WTC11 (cell line): ENCODE measurements at places on chromosomes 4 and X. TPM values are rescaled to one million over a fixed set of nuclear protein-coding genes. Genes with fewer than 3 reads are reported as not detected.

DNA sequence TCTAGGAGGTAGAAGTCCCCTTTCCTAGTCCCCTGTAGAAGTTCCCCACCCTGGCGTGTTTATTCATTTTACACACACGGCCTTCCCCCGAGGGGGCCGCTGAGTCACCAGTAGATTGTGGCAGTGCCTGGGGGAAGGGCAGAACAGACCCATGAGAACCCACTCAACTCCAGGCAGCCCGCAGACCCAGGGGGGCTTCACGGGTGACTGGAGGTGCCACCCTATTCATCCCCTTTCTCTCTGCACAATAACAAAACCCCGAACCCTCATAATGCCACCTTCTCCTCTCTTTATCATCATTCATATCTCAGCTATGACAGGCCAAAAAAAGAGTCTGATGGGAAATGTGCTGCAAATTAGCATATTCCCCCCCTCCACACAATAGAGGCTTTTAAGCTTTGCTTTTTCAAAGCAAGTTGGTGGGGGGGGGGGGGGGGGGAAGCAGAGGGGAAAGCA, 20.4 kb upstream of the GPM6B start:
- H3K4me3 ChIP-seq = peak overlapping the region; percentile 45
- DNase-seq = peak; percentile 13
- no peaks in the 10 kb centered on the region for H3K36me3 ChIP-seq
- peaks cover 57% of the 10 kb centered on the region for H3K4me1 ChIP-seq

DNA sequence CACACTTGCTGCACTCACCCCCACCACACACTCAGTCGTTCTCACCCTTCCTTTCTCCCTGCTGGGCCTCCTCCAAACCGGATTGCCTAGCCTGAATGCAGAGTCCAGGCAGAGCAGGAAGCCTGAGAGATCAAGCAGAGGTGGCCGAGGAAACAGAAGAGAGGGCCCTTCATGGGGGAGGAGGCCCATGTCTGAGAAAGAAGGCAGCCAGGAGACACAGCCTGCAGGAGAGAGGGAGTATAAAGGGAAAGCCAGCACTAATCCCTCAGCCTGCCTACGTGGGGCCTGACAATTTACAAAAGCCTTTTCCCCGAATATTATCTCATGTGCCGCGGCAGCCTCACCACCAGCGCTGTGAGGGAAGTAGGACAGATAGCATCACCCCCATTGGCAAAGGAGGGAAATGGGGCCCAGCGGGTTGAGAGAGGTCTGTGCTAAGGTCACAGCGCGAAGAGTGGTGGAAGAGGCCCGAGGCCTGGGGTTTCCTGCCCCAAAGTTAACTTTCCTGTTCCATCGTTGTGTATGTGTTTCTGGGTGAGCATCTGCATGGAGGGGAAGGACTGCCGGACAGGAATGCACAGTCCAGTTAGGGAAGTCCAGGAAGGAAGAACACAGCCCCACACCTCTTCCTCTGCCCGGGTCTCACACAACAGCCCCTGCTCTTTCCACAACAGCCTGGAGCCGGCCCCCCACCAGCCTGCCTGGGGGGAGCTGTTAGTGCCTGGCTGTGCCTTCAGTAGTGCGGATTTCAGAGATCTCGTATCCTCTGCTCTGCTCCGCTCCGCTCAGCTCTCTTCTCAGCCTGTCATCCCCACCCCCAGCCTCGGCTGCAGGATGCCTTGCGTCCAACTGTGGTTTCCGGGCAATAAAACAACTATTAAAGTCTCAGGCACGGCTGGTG, 50.9 kb upstream of the BCOR start:
- H3K27me3 ChIP-seq = peaks cover 55% of the 10 kb centered on the region
- peak overlapping the region; percentile 87 for H3K27ac ChIP-seq
- peaks cover 47% of the 10 kb centered on the region for H3K4me1 ChIP-seq
- H3K4me3 ChIP-seq = peak overlapping the region; percentile 59
- H3K36me3 ChIP-seq = no peaks in the 10 kb centered on the region

GRCh38 chrX:109350551-109350950, 131.3 kb downstream of the GUCY2F start:
- no peak overlapping the region for H3K4me3 ChIP-seq
- no peak for DNase-seq
- no peaks in the 10 kb centered on the region for H3K4me1 ChIP-seq

GRCh38 chrX:101617211-101618191, at the start of gene ARMCX6:
Gene ARMCX6, minus strand, starts transcription at chrX:101618000. Its CDS starts 1,380 bp downstream, at chrX:101616620.
- peaks cover 41% of the 10 kb centered on the region for H3K4me1 ChIP-seq
- no peaks in the 10 kb centered on the region for H3K27me3 ChIP-seq
- peak; percentile 48 for DNase-seq
- peaks cover 6% of the 10 kb centered on the region for H3K36me3 ChIP-seq
- H3K27ac ChIP-seq = peak within 1 kb of the TSS; percentile 97
- H3K4me3 ChIP-seq = peak within 1 kb of the TSS; percentile 87

- H3K4me3 ChIP-seq = no peak overlapping the region
- peaks cover 31% of the 10 kb centered on the region for H3K4me1 ChIP-seq
- H3K27ac ChIP-seq = no peak overlapping the region
- H3K27me3 ChIP-seq = no peaks in the 10 kb centered on the region
These were observed 571.0 kb upstream of the KLHL4 start for GRCh38 chrX:86946569-86946968.

DNA sequence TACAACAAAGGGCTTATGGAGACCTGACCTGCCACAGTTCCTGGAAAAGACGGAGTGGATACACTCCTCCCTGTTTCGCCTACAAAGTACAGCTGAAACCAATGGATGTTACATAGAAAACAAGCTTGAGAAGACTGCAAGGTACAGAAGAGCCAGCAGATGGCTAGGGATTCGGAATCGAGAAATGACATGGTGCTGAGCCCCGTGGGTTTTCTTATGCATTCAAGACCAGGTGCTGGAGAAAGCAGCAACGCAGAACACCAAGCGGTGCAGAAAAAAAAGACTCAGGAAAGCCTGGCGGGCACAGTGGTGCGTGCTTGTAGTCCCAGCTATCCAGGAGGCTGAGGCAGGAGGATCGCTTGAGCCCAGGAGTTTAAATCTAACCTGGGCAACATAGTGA, 13.8 kb downstream of the TIMM17B start:
- DNase-seq = no peak
- H3K4me1 ChIP-seq = no peaks in the 10 kb centered on the region
- no peaks in the 10 kb centered on the region for H3K36me3 ChIP-seq
- H3K4me3 ChIP-seq = no peak overlapping the region
- H3K27ac ChIP-seq = no peak overlapping the region

GRCh38 chr4:25863831-25864418, 1.1 kb upstream of the SEL1L3 start:
- no peaks in the 10 kb centered on the region for H3K36me3 ChIP-seq
- H3K27ac ChIP-seq = no peak overlapping the region
- peak overlapping the region; percentile 79 for H3K4me3 ChIP-seq
- H3K27me3 ChIP-seq = peaks cover 14% of the 10 kb centered on the region

DNA sequence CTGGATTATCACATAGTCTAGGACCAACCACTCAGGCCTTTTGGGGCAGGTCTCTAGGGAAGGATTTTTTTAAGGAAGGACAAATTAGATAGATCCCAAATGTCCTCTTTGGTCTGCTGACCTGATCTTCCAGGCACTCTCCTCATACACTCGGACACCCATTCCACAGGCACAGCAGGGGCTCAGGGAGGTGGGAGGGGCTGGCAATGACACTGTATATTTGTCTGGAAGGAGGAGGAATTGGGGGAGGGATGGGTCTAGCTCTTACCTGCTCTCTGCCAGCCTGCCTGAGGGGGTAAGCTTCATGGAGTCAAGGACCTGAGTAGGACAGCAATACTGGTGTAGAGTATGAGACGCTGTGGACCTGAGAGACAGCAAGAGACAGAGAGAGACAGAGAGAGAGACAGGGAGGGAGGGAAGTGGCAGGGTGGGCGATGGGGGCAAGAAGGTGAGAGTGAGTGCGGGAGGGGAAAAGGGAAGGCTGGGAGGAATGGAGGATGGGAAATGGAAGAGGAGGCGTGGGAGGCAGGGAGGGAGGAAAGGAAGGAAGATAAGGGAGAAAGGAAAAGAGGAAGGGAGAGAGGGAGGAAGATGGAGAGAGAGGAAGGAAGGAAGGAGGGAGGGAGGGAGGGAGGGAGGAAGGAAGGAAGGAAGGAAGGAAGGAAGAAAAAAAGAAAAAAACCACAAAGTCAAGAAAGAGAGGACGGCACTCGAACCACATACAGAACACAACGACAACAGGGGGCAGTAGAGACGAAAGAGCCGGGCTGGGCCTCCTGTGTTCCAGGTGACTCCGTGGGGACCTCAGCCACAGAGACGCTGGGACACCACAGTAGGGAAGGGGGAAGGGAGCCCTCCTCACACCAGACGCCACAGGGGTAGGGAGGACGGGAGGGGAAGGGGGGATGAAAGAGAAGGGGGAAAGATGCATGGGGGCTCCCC, 1.8 kb downstream of the IQSEC2 start:
- DNase-seq = no peak
- no peak overlapping the region for H3K27ac ChIP-seq
- no peak overlapping the region for H3K4me3 ChIP-seq
- H3K36me3 ChIP-seq = no peaks in the 10 kb centered on the region
- no peaks in the 10 kb centered on the region for H3K27me3 ChIP-seq

DNA sequence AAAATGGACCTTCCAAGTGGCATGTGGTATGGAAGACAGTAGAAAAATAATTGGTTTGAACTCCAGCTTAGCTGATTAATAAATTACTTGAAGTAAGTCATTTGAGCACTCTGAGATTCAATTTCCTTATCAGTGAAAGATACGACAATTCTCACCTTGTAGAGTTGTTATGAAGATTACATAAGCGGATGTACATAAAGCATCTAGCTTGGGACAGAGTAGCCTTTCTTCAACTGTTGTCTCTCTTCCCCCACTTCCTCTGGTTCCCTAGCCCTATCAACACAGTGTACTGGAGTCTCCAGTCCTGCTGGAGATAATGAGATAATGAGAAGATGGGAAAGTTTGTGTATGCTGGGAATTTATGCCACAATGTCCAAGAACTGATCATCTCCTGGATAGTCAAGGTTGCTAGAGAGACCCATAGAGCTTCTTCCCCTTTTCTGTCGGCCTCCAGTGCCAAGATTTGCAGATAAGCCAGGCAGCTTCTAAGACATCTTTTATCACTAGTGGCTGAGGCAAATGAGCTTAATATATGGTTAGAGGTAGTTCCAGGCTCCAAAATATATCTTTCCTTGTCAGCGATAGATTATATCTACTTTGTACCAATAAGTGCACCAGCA, 33.9 kb downstream of the VSIG4 start:
- H3K4me1 ChIP-seq = peaks cover 4% of the 10 kb centered on the region; the same call in 1 of the 2 replicates
- H3K4me3 ChIP-seq = no peak overlapping the region
- H3K36me3 ChIP-seq = no peaks in the 10 kb centered on the region
- DNase-seq = no peak
- H3K27me3 ChIP-seq = no peaks in the 10 kb centered on the region; the same call in 1 of the 2 replicates

- H3K4me3 ChIP-seq = no peak overlapping the region
- H3K27me3 ChIP-seq = no peaks in the 10 kb centered on the region
- H3K27ac ChIP-seq = no peak overlapping the region
- no peak for DNase-seq
- H3K36me3 ChIP-seq = peaks cover 9% of the 10 kb centered on the region
- no peaks in the 10 kb centered on the region for H3K4me1 ChIP-seq
These were observed 73.3 kb downstream of the MANBA start for GRCh38 chr4:102687373-102687981.

DNA sequence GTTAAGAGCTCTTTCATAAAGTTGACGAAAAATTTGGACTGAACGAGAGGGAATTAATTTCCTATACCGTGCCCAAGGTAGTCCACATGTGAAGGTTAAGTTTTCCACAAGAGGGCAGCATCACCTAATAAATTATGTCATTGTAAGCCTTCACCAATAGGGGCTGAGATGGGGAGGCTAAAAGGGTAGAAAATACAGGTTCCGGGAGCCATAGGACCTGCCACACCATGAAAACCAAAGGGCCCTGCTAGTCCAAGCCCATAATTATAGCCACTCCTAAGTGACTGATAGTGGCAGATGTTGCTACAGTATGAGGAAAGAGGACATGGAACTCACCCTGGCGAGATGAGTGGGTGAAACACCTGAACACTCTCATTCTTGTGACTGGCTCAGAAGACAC, 122.2 kb downstream of the SHROOM4 start:
- no peaks in the 10 kb centered on the region for H3K36me3 ChIP-seq
- H3K27me3 ChIP-seq = no peaks in the 10 kb centered on the region
- no peak overlapping the region for H3K4me3 ChIP-seq
- H3K4me1 ChIP-seq = peaks cover 11% of the 10 kb centered on the region
- H3K27ac ChIP-seq = no peak overlapping the region
- DNase-seq = no peak

GRCh38 chr4:24209906-24210305, 320.1 kb upstream of the PPARGC1A start:
- H3K4me1 ChIP-seq = peaks cover 13% of the 10 kb centered on the region
- peaks cover 1% of the 10 kb centered on the region for H3K27me3 ChIP-seq
- no peak overlapping the region for H3K27ac ChIP-seq
- no peak for DNase-seq
- H3K36me3 ChIP-seq = no peaks in the 10 kb centered on the region

- peak; percentile 63 for DNase-seq
- peaks cover 21% of the 10 kb centered on the region for H3K4me1 ChIP-seq
- no peaks in the 10 kb centered on the region for H3K27me3 ChIP-seq
- 0 out of 2 replicates have a peak overlapping the region, but pooled peaks have one; percentile 24 for H3K4me3 ChIP-seq
- H3K27ac ChIP-seq = peak overlapping the region; percentile 83
These were observed 18.8 kb downstream of the IL3RA start for GRCh38 chrX:1355131-1356046.

- H3K36me3 ChIP-seq = peaks cover 9% of the 10 kb centered on the region; the same call in 1 of the 2 replicates
- DNase-seq = no peak
- H3K27ac ChIP-seq = no peak overlapping the region
- H3K4me1 ChIP-seq = peaks cover 7% of the 10 kb centered on the region; the same call in 1 of the 2 replicates
- H3K27me3 ChIP-seq = no peaks in the 10 kb centered on the region
- no peak overlapping the region for H3K4me3 ChIP-seq
These were observed 70.9 kb downstream of the ATXN3L start for GRCh38 chrX:13248867-13249486.

DNA sequence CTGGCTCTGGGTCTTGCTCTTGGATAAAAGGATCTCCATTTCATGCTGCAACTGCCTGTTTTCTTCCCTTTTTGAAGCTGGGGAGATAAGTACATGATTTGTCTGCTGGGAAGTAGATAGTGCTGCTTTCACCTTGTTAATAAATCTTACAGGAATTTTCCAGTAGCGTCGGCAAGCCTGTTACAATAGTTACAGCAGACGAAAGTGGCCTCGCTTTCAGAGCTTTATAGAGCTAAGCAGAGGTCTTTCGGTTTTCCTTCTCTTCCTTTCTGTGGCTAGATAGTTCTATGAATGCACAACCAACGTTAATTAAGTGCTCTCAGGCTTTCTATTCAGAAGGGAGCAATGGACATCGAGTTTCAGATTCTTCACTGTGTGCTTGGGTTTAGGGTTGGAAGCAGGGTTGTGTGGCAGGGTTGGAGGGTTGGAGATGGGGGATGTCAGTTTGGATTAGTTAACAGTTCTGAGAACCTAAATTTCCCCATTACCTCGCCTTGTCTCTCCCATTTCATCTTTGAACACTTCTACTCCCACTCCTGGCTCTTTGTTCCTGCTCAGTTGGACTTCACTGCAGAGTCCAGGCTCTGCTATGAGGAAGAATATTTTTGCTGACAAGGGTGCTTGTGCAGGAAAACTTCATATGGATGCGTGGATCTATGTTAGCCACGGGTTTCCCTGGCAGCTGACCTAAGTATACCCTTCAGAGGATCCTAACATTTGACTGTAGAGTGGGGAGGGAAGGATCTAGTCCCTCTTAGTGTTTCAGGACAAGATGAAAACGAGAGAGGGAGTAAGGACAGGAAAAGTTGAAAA, 237.9 kb downstream of the ARHGAP10 start:
- peak overlapping the region; percentile 32 for H3K27ac ChIP-seq
- peaks cover 9% of the 10 kb centered on the region for H3K36me3 ChIP-seq
- H3K27me3 ChIP-seq = no peaks in the 10 kb centered on the region
- DNase-seq = no peak
- peaks cover 34% of the 10 kb centered on the region for H3K4me1 ChIP-seq

GRCh38 chr4:128564081-128564630, 245.3 kb upstream of the JADE1 start:
- no peaks in the 10 kb centered on the region for H3K36me3 ChIP-seq
- peaks cover 40% of the 10 kb centered on the region for H3K4me1 ChIP-seq
- no peaks in the 10 kb centered on the region; the same call in 1 of the 2 replicates for H3K27me3 ChIP-seq

Gene FAM47A
- not detected in 3 replicates for total RNA-seq

Gene GRIA3
- total RNA-seq = 3.8 to 5.3 TPM (median 4.2 TPM) in 3 replicates

Gene SPIN2A
- total RNA-seq = 2.3 to 4.5 TPM (median 2.5 TPM) in 3 replicates

Gene SCD5
- total RNA-seq = 4.6 to 6.3 TPM (median 4.9 TPM) in 3 replicates

Gene SLC9A6
- total RNA-seq = 8.2 to 10.8 TPM (median 9.6 TPM) in 3 replicates

Gene GPR119
- total RNA-seq = not detected in 3 replicates
